ENCODE measurements at places on chromosomes 12 and 14. TPM values are rescaled to one million over a fixed set of nuclear protein-coding genes. Genes with fewer than 3 reads are reported as not detected.

Gene RHOF
- polyA plus RNA-seq: 12.7 TPM

Gene ART4
- 0.13 TPM for polyA plus RNA-seq

Gene PAX9
- 0.38 TPM for polyA plus RNA-seq

Gene GUCY2C
- polyA plus RNA-seq: 0.40 TPM

Gene PIANP
- polyA plus RNA-seq: 6.5 TPM

Gene OTOGL
- polyA plus RNA-seq: 0.66 TPM

Gene PGF
- 18.6 TPM for polyA plus RNA-seq

GRCh38 chr12:121795034-121795968 is 1.8 kb upstream of the RHOF start:
- DNase-seq: peak; percentile 86

- no peak for DNase-seq
Measured at GRCh38 chr14:90263748-90264449, 7.5 kb downstream of the PSMC1 start.

DNA sequence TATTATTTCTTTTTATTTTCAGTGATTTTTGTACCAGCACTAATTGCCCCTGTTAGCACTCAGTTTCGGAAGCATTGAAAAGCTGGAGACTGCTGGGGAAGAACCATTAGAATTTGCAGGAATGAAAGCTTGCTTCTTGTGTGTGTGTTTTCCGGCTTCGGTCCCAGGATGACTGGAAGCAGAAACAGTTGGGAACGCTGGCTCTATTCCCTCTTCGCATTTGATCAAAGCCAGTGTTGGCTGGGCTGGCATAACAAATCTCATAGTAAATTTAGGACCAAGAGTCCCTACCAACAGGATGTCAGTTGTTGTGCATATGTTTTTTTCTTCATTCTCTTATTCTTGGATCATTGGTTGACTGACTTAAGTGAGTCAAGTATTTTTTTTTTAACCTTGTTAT is 53.6 kb upstream of the TRAF3 start:
- DNase-seq: no peak

DNA sequence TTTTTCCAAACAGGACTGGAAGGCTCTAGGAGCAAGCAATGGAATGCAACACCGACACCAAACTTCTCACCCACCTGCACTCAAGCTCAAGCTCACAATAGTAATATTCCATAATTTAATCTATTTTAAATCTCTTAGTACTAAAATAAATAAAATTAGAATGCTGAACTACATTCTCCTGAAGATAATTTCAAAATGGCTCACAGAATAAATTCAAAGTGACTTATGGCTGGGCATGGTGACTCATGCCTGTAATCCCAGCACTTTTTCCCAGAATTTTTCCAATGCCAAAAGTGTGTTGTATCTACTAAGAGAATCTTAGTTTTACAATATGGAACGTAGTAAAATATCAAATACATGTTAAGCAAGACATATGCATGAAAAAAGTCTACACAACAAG is 31.5 kb downstream of the DUSP16 start:
- DNase-seq: no peak

- peak; percentile 0 for DNase-seq
Measured at GRCh38 chr14:106372870-106373652, 846.7 kb downstream of the TMEM121 start.

- DNase-seq: no peak
Measured at GRCh38 chr14:96690713-96691383, 106.3 kb upstream of the VRK1 start.

- no peak for DNase-seq
Measured at GRCh38 chr12:26839512-26839911, 6.5 kb upstream of the ITPR2 start.

GRCh38 chr12:13027032-13027431 is 17.1 kb upstream of the FAM234B start:
- DNase-seq: no peak
